ENCODE measurements at places on chromosomes 1 and 21.

- peak; percentile 74 for DNase-seq
Observed at GRCh38 chr1:203328714-203329122, 22.2 kb downstream of the FMOD start.

GRCh38 chr1:151547119-151547899, 7.2 kb downstream of the TUFT1 start:
- peak; percentile 82 for DNase-seq

- no peak for DNase-seq
Observed at GRCh38 chr1:209421978-209422680, 161.4 kb upstream of the CAMK1G start.

GRCh38 chr1:167949785-167950184, 12.9 kb upstream of the MPC2 start:
- DNase-seq = no peak

DNA sequence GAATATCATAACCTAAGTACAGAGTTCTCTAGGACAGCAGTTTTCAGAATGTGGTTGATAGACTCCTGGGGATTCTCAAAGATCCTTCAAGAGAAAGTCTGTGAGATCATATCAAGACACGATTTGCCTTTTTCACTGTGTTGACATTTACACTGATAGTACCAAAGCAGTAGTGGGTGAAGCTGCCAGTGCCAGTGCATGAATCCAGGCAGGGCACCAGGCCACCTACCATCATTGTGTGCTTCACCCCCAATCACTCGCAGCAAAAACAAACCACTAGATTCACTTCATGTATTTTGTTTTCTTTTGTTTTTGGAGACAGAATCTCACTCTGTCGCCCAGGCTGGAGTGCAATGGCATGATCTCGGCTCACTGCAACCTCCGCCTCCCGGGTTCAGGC, 23.9 kb downstream of the DNAJC16 start:
- no peak for DNase-seq

DNA sequence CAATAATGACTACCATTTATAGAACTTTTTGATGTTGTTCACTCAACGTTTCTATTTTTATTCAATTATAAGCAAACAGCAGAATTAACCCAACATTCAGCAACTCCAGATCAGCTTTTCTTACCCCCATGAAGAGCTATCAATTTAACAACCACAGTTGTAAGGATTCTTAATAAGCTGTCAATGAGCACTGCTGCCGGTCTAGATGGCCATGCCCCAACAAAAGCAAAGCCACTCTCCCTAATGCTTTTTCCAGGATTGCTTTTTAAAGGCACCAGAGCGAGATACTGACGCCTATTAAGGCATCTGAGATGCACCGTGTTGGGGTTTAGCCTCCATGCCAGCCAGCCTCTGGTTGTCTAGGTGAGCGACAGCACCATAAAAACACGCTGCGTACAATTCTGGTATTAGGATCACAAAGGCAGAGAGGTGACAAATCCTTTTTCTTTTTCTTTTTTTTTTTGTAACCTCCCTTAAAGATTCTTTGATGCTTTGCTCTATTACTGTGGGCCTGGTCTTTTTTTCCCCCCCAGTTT, 39.5 kb downstream of the PTPRC start:
- DNase-seq = no peak

DNA sequence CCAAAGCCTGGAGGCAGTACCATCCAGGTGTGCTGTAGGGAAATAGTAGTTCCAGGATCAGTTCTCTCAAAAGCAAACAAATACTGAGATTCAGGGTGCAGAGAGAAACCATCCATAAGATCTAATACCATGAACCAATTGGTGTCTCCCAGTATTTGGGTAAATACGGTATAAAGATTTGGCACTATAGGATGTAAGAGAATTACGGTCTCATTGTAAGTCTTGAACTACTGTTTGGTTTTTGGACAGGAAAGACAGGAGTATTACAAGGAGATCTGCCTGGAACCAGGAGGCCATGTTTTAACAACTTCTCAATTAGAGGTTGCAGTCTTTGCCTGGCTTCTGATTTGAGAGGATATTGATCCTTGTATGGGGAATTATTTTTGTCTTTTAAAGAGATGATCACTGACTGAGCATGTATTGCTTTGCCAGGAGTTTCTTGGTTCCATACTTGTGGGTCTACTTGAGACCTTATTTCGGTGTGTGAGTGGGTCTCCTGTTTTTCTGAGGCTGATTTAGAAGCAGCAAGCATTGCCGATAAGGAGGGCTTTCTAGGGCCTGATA, 10.2 kb downstream of the AADACL4 start:
- DNase-seq = no peak

DNA sequence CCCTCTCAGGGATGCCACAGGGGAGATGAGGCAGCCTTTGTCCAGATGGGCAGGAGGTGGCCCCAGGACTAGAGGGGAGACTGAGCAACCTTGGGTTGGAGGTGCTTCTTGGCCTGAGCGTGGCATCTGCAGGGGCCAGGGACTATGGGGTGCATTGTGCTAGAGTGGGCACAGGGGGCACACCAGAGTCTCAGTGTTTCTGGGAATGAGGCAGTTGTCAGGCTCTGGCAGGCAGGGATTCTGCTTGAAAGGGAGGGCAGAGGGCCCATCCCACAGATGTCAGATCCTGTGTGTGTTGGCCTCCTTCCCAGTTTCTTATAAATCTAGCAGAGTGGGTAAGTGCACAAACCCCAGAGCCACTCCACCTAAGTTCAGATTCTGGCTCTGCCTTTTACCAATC, 13.7 kb downstream of the LGR6 start:
- DNase-seq = peak; percentile 74

- no peak for DNase-seq
Observed at GRCh38 chr1:67792741-67793458, 40.4 kb downstream of the GNG12 start.

- no peak for DNase-seq
Observed at GRCh38 chr1:14949836-14950713, 203.5 kb upstream of the TMEM51 start.

DNA sequence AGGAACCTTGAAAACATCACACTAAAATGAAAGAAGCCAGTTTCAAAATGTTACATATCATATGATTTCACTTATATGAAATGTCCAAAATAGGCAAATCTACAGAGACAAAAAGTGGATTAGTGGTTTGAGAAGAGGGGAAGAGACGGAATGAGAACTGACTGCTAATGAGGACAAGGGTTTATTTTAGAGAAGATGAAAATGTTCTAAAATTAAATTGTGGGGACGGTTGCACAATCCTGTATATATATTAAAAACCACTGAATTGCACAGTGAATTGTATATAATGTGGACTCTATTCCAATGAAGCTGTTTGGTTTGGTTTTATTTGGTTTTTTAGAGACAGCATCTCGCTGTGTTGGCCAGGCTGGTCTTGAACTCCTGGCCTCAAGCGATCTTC, 35.6 kb downstream of the PRPF38A start:
- DNase-seq = no peak

DNA sequence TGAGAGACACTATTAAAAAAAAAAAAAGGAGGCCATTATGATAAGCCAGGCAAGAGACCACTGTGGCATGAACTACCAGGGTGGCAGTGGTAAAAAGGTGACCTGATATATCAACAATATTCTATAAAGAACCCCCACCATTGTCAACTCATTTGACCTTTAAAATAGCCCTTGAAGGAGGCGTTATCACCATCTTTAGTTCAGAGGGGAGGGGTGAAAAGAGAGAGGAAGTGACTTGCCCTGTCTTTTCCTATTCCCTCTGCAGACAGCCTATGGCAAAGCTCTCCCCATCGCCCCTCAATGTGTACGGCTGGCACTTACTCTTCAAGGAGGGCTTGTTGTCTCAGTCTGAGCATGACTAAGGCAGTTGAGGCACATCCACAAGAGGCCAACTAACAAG, 11.7 kb upstream of the SLFNL1 start:
- no peak for DNase-seq

- DNase-seq = no peak
Observed at GRCh38 chr1:205930799-205931281, 12.4 kb downstream of the SLC26A9 start.

GRCh38 chr1:109391157-109391556, 6.6 kb downstream of the SORT1 start:
- DNase-seq = no peak

DNA sequence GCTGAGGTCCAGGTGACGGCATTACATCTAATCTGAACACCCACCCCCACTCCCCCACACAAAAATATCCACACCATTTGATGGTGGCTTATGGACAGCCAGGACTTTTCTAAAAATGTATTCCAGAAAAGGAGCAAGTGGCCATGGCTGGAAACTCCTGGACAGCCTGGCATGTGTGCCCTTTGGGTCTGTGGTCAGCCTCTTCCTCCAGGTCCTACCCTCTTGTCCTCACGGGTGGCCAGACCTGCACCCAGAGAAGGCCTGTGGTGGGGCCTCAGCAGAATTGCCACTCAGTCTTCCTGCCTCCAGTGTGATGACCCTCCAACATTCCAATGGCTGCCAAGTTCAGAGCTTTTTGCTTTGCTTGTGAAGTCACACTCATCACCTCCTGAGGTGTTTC, 600.6 kb downstream of the AJAP1 start:
- DNase-seq = no peak

DNA sequence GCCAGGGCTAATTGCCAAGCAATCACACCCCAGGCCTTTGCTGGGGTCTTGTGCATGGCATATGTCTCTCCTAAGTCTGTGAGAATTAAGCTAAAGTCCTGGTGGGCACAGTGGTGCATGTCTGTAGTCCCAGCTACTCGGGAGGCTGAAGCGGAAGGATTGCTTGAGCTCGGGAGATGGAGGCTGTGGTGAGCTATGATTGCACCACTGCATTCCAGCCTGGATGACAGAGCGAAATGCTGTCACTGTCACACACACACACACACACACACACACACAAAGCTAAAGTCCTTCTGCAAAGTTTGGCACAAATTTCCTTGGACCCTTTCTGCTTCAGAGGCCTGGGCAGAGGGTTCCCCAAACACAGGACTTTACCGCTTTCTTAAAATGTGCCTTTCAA, 31.3 kb upstream of the DNAJC11 start:
- no peak for DNase-seq

DNA sequence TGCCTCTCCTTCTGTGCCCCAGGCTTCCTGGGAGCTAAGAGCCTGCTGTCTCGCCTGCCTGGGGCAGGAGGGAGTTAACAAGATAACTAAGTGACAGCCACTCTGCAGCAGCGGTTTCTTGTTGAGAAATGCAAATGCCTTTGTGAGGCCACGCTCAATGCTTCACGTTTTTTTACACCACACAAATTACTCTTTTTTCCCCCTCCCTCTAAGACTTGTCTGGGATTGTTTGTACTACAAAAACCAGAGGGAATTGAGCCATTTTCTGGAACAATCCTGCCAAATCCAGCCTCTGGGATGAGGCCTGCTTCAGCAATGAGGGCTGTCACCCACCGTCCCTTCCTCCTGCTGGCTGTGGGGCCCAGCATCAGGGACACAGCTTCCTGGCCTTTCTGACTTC, 119.6 kb downstream of the ACTL8 start:
- peak; percentile 50 for DNase-seq

DNA sequence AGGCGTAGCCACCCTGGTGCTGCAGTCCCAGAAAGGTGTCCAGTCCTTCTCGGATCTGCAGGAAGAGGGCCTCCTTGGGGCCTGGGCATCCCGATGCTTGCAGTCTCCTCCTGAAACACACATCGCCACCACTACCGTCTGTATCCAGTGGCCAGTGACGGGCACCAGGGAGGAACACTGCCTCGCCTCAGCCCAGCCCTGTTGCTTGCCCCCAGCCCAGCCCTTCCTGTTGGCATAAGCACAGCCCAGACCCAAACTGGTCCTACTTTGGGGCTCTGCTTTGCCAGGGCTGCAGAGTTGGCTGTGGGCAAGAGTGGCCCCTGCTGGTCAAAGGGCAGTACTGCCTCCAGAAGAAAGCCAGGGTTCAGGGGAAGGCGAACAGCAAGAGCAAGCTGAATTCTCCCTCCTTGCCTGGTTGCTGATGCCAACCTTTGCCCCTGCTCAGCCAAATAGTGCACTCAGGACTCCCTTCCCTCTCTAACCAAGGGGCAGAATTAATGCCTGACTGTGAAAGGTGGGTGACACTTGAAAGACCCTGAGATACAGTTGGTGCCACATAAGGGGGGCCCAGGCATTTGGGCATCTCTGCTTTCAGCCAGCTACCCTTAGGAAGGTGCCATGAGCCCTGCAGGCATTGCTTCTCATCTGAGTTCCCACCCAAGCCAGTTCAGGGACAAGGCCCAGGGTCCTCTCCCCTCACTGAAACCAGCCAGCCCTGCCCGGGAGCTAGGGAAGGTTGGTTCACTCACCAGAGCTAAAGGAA, 11.1 kb upstream of the ARHGEF2 start:
- DNase-seq = peak; percentile 75

DNA sequence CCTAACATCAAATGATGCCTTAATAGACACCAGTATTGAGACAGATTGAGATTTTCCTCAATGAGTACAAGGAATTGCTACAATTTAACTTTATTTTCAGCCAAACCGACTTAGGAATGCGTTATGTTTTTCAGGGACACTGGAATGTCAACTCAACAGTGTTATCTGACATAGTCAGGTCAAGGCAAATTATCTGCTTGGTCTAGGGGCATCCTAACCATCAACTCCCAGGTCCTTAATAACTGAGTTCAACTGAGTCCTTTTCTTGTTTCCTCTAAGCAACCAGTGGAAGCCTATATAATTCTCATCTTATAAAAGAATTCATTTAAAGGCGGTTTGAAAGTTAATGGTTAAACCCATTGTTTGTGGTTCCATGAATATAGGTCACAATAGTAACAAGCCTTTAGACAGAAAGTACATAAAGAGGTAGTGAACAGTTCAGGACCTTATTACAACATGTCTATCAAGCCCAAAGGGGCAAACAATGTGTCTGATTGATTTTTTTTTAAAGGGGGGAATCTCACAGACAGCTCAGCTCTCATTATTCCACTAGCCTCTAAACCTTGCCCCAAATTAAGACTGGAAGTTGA, 32.3 kb upstream of the NR5A2 start:
- DNase-seq = no peak

GRCh38 chr21:28136656-28137255, 855.9 kb downstream of the LTN1 start:
- no peak for DNase-seq

- no peak for DNase-seq
Observed at GRCh38 chr21:38878379-38879179, 72.8 kb downstream of the ETS2 start.

DNA sequence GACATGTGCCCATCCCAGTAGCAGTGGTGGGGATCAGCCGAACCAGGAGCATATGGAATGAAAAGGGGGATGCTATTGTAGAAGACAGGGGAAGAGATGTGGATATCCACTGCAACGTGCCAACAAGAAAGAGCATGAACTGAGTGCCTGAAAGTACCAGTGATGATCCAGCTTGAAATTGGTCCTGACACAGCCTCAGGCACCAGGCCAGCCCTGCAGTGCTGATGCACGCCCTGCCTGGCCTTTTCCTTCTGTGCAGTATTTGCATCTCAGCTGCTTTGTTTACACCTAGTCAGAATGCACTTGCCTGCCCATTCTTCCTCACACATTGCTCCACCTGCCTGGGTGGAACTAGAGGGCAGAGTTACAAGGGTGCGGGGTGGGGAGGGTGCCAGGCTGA, 50.3 kb upstream of the ARTN start:
- DNase-seq = no peak

DNA sequence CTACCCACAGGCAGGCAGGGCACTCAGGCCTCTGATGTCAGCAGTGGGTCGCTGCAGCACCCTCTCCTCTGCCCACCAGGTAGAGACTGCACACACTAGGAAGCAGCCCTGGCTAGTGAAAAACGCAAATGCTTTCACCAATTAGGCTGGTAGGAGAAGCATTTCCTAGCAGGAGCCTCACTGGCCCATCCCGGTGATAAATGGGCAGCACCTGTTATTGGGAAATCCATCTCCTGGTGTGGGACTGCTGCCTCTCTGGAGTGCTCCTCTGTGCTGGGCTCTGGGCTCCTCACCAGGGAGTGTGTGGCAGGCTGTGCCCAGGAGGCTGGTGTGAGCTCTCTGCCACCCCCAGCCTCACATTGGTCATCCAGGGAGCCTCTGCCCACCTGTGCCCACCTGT, 28.6 kb downstream of the LRP8 start:
- no peak for DNase-seq

Measured in hepatocyte (in vitro differentiated cells).